Activated naive CD8-positive, alpha-beta T cell treated with anti-CD3 and anti-CD28 coated beads, Interleukin-2, amount 10 ng/mL, durations not matched to agents 7 days and 5 days (primary cell): ENCODE measurements at places on chromosomes 5 and 9. TPM values are rescaled to one million over a fixed set of nuclear protein-coding genes. Genes with fewer than 3 reads are reported as not detected.

DNA sequence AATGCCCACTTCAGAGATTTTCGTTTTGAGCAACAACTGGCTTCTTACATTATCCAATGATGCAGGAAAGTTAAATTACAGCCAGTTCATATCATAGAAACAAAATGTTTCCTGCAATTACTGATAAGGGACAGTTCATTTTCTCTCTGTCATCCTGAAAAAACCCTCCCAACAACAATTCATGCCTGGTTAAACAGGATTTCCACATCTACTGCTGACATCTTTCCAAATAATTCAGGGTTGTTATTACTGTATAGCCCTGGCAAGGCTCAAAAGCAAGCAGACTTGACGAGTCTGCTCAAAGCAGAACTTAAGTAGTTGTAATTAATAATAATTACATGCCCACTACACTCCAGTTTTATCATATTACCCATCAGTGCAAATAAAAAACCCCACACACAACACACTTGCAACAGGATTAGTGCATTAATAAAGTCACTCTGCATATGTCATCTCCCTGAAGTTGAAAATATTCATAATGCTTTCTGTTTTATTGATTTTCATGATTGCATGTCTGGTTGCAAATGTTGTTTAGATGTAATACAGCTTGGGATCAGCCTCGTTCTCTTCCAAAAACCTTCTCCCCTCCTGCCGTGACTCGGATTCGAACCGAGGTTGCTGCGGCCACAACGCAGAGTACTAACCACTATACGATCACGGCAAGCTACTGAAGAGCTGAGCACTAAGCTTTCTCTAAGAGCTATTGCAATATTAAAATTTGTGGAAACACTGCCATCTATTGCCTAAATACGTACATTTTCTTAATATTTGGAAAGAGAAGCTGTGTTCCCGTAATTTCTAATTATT is 119.6 kb upstream of the NFIB start:
- peaks cover 17% of the 10 kb centered on the region for H3K27me3 ChIP-seq
- DNase-seq = no peak

DNA sequence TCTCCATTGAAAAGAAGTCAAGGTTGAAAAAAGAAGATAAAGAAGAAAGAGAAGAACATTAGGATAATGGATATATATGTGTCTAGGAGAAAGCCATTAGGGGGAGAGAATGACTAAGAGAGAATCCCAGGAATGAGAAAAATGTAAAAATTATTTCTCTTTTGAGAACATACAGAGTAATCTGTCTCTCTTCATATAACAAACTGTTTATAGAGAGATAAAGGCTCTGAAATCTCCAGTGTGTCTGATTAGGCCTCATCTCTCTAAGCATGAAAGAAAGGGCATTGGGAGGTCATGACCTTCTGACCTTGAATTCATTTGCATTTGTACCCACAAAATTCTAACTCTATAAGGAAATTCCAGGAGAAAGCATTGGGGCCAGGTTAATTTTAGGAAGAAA is 3.5 kb upstream of the MPDZ start:
- H3K27me3 ChIP-seq = peaks cover 20% of the 10 kb centered on the region
- H3K4me1 ChIP-seq = no peaks in the 10 kb centered on the region
- no peaks in the 10 kb centered on the region for H3K36me3 ChIP-seq
- no peak overlapping the region for H3K27ac ChIP-seq
- DNase-seq = no peak

SARDH gene
- 1.6 TPM for total RNA-seq

DNA sequence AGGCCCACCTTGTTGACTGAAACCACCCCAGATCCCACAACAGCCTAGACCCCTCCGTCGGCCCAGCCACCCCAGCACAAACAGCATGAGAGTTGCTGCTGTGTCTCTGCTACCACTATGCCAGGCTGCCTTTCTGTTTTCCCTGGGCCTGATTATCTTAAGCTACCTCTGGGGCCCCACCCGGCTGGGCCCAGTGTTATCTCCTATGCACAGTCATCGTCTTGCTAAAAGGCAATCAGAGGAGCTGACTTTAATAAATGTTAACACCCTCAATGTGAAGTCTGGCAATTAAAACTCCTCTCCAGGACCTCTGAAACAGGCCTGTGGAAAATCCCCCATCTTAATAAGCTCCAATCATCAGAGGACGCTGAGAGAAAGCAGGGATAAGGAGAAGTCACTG is 144.9 kb downstream of the FAM114A2 start:
- H3K27ac ChIP-seq = no peak overlapping the region
- H3K4me3 ChIP-seq = no peak overlapping the region
- no peak for DNase-seq
- peaks cover 3% of the 10 kb centered on the region for H3K27me3 ChIP-seq

DNA sequence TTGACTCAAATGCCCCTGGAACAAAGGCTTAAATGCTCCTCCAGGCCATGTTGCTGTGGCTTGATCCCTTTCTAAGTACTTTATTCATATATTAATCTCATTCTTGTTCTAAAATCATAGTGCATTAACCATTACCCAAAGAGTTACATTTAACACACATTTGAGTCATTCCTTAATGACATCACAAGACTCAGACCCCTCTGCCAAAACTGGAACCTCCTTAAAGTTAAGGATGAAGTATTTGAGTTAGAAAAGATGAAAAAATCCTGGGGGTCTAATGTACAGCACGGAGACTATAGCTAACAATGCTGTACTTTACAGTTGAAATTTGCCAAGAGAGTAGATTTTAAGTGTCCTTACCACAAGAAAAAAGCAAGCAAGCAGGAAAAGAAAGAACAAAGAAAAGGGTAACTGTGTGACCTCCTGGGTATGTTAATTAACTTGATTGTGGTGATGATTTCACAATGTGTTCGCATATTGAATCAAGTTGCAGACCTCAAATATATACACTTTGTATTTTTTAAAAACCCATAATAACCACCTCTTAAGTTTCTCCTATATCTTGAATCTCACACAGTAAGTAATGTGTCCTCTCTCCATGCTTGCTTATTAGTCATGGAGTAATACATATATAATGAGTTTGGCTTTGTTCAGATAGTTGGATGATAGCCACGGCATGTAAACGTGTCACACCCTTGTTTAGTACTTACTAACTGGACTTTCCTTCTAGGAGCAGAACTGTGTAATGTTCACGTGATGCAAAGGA is 376.9 kb downstream of the SEMA5A start:
- no peaks in the 10 kb centered on the region for H3K4me1 ChIP-seq
- no peak overlapping the region for H3K4me3 ChIP-seq
- no peak for DNase-seq
- no peak overlapping the region for H3K27ac ChIP-seq
- no peaks in the 10 kb centered on the region for H3K36me3 ChIP-seq
- H3K27me3 ChIP-seq = no peaks in the 10 kb centered on the region

DNA sequence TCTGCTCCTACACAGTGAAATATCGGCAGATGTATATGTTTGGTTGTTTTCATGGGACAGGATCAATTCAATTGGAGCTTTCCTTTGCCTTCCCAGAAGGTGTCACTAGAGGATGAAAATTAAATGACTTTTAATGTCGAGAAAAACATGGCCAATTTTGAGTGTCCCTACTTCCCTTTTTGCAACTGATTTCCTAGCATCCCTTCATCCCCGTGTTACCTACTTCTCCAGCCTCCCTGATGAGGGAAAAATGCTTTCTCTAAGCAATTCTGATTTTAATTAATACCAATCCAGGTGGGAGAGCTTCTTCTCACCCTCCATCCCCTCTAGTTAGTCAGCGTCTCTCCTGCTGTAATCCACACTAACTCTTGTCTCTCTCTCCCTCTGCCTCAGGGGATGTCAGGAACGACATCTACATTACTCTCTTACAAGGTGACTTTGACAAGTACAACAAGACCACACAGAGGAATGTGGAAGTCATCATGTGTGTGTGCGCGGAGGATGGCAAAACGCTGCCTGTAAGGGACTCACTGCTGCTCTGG is 64.9 kb downstream of the DOCK2 start:
- H3K27me3 ChIP-seq = no peaks in the 10 kb centered on the region
- DNase-seq = no peak
- H3K36me3 ChIP-seq = peaks cover 39% of the 10 kb centered on the region

PCDHA12 gene
- not detected for total RNA-seq

- DNase-seq = peak; percentile 57
- no peaks in the 10 kb centered on the region for H3K27me3 ChIP-seq
- peaks cover 34% of the 10 kb centered on the region for H3K4me1 ChIP-seq
- H3K27ac ChIP-seq = peak overlapping the region; percentile 90
- peak overlapping the region; percentile 86 for H3K4me3 ChIP-seq
These were observed 608 bp downstream of the ENTR1 start for GRCh38 chr9:136409557-136410455.

CHSY3 gene
- total RNA-seq = not detected

GRCh38 chr9:6782345-6782744 is 24.6 kb downstream of the KDM4C start:
- DNase-seq = no peak
- no peaks in the 10 kb centered on the region for H3K27me3 ChIP-seq
- H3K36me3 ChIP-seq = peaks cover 13% of the 10 kb centered on the region
- peaks cover 33% of the 10 kb centered on the region for H3K4me1 ChIP-seq

DNA sequence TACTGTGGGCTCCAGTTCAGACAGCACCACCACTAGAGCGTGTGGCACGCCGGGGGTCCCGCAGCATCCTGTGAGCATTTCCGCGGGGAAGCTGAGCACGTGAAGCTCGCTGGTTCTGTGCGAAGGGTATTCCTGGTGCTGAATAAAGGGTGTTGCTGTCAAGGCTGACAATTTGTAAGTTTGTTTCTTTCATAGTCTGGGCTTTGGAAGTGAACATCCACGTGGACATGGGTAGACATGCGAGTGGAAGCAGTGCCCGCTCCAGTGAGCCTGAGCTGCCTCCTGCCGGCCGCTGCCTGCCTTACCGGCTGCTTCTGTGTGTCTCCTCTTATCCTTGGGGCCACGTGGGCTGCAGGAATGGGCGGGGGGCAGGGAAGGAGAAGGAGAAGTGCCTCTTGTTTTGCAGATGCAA is 14.7 kb downstream of the NDUFS6 start:
- H3K4me1 ChIP-seq = peaks cover 2% of the 10 kb centered on the region
- no peak overlapping the region for H3K27ac ChIP-seq
- H3K4me3 ChIP-seq = no peak overlapping the region
- H3K27me3 ChIP-seq = no peaks in the 10 kb centered on the region
- peaks cover 17% of the 10 kb centered on the region for H3K36me3 ChIP-seq

CFAP157 gene
- total RNA-seq = not detected

- no peak overlapping the region for H3K27ac ChIP-seq
- H3K4me1 ChIP-seq = no peaks in the 10 kb centered on the region
- H3K36me3 ChIP-seq = no peaks in the 10 kb centered on the region
- DNase-seq = no peak
These were observed 192.1 kb upstream of the TRIM32 start for GRCh38 chr9:116494815-116495634.

MEF2C gene
- 0.86 TPM for total RNA-seq

DNA sequence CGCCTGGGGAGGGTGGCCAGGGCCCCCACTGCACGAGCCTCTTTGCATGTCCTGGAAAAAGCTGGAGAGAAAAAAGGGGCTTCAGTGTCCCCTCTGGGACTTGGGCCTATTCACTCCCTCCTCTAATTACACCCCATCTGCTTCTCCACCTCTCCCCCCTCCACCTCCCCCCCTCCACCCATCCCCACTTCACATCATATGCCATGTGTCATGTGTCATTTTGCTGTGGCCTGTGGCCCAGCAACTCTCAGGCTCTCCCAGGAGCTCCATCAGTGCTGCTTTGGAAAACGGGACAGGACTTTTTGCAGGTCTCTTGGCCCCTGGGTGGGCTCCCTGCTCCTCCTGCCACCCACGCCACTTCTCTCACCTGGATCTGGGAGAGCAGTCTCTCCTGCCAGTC is 68.7 kb downstream of the NTNG2 start:
- no peak overlapping the region for H3K27ac ChIP-seq
- H3K27me3 ChIP-seq = peaks cover 2% of the 10 kb centered on the region
- peaks cover 2% of the 10 kb centered on the region for H3K4me1 ChIP-seq
- DNase-seq = no peak
- no peaks in the 10 kb centered on the region for H3K36me3 ChIP-seq

DNA sequence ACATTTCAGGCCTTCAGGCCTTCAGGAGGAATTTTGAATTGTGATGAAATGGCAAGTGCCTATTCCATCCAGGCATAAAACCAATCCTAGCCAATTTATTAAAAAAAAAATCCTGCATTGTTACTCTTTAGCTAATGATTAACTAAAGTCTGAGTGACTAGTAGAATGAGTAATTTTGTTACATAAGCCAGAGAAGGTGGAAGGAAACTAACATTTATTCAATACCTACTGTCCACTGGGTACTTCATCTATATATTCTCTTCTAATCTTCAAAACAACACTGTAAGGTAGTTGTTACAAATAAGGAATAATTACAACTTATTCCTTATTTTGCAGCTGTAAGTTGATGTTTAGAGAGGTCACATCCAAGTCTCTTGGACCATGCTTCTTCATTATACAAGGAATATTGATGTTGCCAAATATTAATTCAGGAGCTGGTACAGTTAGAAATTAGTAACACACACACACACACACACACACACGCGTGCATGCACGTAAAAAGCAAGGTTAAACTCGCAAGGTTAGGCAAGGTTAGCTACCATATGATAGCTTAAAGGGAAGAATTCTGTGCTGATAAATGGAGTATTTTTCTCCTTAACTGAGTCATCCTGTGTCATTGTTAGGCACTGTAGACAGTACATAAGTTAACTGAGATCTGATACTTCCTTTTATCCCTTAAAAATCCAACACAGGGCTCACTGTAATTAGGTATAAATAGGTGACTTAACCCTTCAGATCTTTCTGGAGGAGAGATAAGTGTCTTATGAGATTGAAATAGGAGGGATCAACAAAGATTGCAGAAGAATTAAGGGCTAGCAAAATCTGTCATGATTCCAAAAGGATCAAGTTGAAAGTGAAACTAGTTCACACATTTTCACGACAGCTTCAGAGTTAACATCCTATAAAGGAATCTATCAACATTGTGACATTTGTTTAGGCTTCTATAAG is 596.9 kb downstream of the PDE4D start:
- peaks cover 5% of the 10 kb centered on the region for H3K4me1 ChIP-seq
- peak overlapping the region; percentile 17 for H3K27ac ChIP-seq
- H3K4me3 ChIP-seq = peak overlapping the region; percentile 64
- no peaks in the 10 kb centered on the region for H3K27me3 ChIP-seq

- no peaks in the 10 kb centered on the region for H3K27me3 ChIP-seq
- peak overlapping the region; percentile 57 for H3K4me3 ChIP-seq
- H3K36me3 ChIP-seq = peaks cover 80% of the 10 kb centered on the region
- no peak for DNase-seq
- peaks cover 71% of the 10 kb centered on the region for H3K4me1 ChIP-seq
These were observed 6.3 kb upstream of the GZMA start for GRCh38 chr5:55096182-55096581.

N4BP3 gene
- 5.4 TPM for total RNA-seq

- H3K36me3 ChIP-seq = no peaks in the 10 kb centered on the region
- no peaks in the 10 kb centered on the region for H3K4me1 ChIP-seq
- H3K27me3 ChIP-seq = no peaks in the 10 kb centered on the region
- H3K27ac ChIP-seq = no peak overlapping the region
These were observed 265.4 kb downstream of the EDIL3 start for GRCh38 chr5:84119252-84119651.

- H3K27ac ChIP-seq = no peak overlapping the region
- H3K4me1 ChIP-seq = peaks cover 24% of the 10 kb centered on the region
- H3K27me3 ChIP-seq = no peaks in the 10 kb centered on the region
- H3K36me3 ChIP-seq = no peaks in the 10 kb centered on the region
- peak overlapping the region; percentile 19 for H3K4me3 ChIP-seq
These were observed 1.2 kb downstream of the CDHR2 start for GRCh38 chr5:176550275-176550831.
